ENCODE measurements at places on chromosomes 6 and 20.

DNA sequence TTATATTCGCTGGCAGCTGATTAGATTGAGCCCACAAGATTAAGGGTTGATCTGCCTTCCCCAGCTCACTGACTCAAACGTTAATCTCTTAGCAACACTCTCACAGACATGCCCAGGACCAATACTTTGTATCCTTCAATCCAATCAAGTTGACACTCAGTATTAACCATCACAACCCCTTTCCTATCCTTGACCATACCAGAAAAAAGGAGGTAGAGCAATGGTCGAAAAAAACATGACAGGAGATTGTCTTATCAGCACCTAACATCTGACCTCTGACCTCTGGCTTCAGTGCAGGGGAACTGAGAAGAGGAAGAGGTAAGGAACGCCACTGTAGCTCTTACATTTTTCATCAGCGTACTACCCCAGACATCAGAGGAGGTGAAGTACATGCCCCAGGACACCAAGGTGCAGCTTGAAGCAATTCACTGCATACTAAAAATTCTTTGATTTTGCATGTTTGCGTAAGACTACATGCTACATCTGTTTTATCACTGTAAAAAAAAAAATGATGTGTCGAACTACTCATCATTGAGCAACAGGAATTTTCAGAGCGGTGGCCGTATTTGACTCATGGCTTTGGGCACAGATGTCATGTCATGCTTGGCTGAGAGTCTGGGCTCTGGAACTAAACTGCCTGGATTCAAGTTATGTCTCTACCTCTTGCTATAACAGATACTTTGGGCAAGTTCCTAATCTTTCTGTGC, 188.0 kb upstream of the TAB2 start:
- peak; percentile 76 for DNase-seq

DNA sequence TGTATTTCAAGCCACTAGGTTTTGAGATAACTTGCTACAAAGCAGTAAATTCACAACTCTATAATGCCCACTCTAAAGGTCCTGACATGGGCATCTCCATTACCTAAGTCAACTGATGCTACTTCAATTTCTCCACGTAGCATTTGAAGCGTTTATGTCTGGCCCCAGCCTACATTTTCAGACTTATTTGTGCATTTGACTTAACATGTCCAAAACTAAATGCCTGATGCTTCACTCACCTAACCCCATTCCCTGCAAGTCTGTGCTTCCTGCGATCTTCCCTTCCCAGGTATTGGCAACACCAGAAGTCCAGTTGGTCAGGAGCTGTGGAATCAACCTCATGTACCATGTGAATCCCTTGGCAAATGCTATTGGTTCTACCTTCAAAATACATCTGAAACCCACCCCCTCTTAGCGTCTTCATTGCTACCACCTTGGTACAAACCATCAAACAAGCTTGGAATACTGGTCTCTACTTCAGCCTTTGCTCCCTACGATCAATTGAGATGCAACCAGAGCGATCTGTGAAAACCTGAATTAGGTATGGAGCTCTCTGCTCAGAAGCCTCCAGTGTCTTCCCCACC, 12.8 kb upstream of the ZNFX1 start:
- DNase-seq = no peak

DNA sequence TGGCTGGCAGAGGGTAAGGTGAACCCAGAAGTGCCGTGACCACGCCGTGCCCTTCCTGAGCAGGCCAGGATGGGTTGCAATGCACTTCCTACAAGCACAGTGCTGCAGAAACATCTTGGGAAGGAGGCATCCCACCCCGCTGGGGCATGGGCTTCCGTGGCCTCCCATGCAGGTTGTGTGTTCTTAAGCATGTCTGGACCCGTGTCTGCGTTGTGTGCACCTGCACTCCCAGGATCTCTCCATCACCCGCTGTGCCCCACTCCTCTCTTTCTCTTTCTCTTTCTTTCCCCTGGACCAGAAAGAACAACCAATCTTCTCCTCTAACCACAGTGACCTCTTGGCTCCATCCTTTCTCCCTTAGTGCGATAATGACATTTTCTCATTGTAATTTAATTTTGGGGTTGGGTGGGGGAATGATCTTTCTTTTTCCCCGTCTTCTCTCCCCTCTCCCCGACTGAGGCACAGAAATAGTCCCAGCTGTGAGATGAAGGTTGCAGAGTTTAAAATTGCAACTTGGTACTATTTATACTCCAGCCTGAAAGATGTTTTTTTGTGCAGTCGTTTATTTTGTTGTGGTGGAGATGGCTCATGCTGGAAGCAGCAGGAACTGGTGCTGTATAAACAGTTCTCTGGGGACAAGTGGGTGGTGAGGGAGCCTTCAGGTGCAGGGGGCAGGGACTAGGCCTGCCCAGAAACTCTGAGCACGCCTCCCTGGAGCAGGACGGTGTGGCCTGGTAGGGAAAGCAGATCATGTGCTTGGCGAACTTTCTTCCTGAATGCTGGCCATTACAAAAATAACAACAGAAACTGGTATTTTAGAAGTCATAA, 20.5 kb downstream of the BCAS4 start:
- peak; percentile 75 for DNase-seq

DNA sequence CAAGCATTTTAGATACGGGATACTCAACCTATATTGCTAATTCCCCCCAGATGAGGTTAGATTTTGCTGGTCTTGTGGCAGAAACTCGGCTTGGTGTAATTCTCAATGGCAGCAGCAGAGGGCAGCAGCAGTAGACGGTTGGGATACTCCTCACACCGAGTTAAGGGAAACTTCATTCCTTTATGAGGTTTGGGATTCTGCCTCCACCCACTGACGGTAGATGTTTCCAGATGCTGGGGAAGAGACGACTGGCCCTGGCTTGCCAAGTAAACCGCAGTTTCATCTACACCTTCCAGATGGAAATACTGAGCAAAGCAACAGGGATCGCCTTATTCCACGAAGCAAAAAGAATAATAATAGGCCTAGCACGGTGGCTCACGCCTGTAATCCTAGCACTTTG, 8.2 kb upstream of the TBC1D7 start:
- DNase-seq = peak; percentile 75

DNA sequence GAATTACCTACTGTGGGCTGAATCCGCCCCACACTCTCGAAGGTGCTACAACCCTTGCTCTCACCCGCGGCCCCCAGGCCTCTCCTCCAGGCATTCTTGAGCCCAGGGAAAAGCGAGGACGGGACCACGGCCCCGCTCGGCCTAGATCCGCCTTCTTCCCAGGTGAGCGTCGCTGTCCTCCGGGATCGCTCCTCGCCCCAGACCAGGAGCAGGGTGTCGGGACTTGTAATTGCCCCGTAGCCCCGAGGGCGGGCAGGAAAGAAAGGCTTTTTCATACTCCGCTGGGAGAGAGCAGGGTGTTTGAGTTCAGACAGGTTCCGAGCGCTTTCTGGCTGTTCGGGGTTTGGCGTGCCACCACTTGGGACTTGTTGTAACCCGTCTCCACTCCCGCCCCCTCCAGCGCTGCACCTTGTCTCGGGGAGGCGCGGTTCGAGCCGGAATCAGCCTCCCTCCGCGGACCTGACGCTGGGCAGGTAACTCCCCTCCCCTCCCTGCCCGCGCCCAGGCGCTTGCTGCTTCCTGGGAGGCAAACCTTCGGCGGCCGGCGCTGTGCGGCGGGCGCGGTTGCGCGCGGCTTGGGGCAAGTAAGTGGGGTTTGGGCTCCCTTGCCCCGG, at the start of gene FAM83B:
Gene FAM83B, plus strand, starts transcription at position 529 of the 614 bp plus-strand sequence. CDS start 23,476 bp downstream, outside the sequence.
- peak; percentile 10 for DNase-seq

Measured in iris pigment epithelial cell (primary cell).